ENCODE measurements at places on chromosomes 3 and 15. TPM values are rescaled to one million over a fixed set of nuclear protein-coding genes. Genes with fewer than 3 reads are reported as not detected.

GRCh38 chr3:133491481-133492059 lies 81.9 kb upstream of the CDV3 start:
- no peak for DNase-seq

Gene CKMT1B
- 15.3 TPM for polyA plus RNA-seq

Gene ACTR8
- 27.3 TPM for polyA plus RNA-seq

DNA sequence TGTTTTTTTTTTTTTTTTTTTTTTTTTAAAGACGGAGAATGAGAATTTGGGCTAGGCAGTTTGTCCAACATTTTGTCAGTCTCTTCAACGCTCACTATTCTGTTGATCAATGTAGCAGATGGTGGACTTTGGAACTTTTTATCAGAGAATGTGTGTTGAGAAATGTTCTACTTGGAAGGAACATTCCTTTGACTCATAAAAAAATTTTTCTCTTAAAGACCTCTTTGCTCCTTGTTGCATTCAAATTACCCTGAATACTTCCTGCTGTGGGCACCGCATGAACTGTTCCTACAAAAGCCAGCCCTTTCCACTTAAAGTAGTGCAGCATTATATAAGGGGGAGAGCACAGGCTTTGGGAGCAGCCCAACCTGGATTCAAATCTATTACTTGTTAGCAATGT lies 182.9 kb downstream of the AKAP13 start:
- peak; percentile 90 for DNase-seq

DNA sequence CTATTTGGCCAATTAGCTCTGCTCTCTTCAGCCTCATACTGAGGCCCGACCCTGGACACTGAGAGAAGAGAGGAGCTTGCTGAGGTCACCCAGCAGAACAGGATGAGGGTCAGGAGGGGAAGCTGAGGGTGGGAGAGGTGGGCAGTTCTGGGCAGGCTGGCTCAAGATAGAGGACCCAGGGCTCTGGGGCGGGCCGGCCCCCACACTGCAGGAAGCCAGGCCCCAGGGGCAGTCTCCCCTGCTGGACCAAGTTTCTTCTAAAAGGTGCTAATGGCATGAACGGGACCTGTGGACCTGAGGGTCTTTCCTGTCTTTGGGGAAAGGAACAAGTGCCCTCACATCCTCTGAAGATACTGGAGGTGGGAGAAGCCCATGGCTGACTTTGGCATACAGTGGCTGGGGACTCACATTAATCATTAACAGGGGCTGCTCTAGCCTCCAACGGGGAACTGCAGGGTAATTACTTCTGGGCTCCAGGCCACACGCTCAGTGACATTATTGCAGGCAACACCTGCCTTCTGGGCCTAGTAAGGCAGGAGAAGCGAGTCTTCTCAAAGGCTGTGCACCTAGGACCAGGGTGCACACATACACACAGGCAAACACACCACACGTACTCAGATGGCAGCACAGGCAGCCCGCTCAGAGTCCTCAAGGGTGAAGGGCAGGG lies 10.6 kb downstream of the HCN4 start:
- peak; percentile 92 for DNase-seq

DNA sequence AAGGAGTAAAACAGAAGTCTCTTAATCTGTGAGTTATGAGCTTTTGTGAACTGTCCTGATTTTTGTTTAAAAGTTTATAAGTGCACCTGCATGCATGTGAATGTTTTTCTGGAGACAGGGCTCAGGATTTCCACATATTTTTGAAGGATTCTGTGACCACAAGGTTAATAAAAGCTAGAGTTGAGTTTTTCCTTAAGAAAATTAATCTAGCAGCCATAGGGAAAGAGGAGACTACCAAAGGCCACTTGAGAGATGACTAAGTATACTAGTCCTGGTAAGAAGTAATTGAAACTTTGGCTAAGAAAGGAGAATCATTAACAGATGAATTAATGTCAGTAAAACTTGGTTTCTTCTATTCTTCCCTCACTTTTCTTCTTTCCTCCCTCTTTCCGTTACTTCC lies 176.8 kb upstream of the EPHA3 start:
- DNase-seq: no peak

Gene PEX5L
- 0.61 TPM for polyA plus RNA-seq

GRCh38 chr3:112818289-112818688 lies 28.4 kb downstream of the CD200R1L start:
- no peak for DNase-seq

- DNase-seq: peak; percentile 53
These were observed 250.4 kb downstream of the TJP1 start for GRCh38 chr15:29571792-29572431.

Gene GASK1A
- polyA plus RNA-seq: 5.0 TPM

GRCh38 chr15:25366058-25366457 lies 72.8 kb downstream of the UBE3A start:
- no peak for DNase-seq

Gene NUSAP1
- 39.4 TPM for polyA plus RNA-seq

- no peak for DNase-seq
These were observed 209.5 kb upstream of the SUCLG2 start for GRCh38 chr3:67863869-67864268.

DNA sequence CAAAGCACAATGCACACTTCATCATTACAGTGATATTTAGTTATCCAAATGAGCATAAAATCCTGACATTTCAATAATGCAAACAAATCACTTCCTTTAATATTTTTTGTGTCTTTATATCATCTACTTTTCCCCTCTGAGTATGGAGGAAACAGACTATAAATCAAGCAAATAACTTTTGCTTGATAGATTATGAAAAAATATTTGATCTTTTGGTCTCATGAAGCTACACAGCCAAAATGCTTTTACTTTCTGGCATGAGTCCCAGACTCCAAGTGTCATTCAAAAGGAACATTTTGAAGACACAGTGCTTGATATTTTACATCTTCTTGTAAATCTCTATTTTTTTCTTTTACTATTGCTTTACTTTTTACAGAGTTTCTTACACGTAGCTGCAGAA lies 215.3 kb upstream of the ROBO1 start:
- no peak for DNase-seq

Gene RBPMS2
- 7.7 TPM for polyA plus RNA-seq

Data from large intestine (tissue), 12 donors.